Activated CD4-positive, alpha-beta T cell treated with anti-CD3 and anti-CD28 coated beads, Interleukin-2, amount 50 U/mL, for 1 hour (primary cell): ENCODE measurements at places on chromosomes 7 and 10.

DNA sequence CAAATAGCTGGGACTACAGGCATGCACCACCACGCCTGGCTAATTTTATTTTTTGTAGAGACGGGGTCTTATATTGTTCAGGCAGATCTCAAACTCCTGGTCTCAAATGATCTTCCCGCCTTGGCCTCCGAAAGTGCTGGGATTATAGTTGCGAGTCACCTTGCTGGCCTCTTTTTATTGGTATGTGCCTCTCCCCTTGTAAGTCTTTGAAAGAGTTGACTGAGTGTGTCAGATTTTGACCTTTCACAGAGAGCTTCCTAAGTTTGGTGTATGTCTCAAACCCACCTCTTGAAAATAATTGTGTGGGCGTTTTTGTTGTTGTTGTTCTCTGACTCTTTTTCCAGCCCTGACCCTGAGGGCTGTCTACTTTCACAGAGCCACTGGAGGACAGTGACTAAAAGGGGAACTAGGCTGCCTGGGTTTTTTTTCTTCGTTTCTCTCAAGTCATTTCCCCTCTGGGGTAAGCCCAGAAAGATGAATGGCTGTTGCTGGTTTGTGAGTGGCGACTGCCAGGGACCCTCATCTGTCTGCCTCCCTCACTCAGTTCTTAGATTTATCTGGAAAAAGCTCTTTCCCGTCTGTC lies 262.8 kb downstream of the ZEB1 start:
- no peak for DNase-seq

- DNase-seq: no peak
These were observed 354.2 kb downstream of the DNAJB6 start for GRCh38 chr7:157690833-157691585.

- DNase-seq: no peak
These were observed 26.7 kb upstream of the CROT start for GRCh38 chr7:87318741-87319140.

DNA sequence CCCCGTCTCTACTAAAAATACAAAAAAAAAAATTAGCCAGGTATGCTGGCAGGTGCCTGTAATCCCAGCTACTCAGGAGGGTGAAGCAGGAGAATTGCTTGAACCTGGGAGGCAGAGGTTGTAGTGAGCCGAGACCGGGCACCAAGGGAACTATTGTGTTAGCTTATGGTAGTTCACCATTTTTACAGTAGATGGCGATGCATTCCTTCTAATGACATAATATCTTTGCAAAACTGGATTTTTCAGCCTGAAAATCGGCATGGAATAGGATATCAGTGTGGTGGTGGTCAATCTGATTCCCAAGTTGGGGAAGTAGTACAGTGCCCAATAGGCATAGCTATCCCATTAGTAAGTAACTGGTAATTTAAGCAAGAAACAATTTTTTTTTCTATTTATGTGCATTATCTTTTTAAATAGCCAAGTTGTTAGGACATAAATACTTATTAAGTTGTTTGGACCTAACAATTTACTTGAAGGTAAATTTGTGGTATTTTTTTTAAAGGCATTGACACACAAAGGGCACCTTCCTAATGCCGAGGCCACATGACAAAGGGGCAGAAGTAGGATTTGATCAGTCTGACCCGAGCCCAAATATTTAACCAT lies 17.6 kb upstream of the IMPDH1 start:
- DNase-seq: no peak

- no peak for DNase-seq
These were observed 63.3 kb upstream of the GHITM start for GRCh38 chr10:84076047-84076388.

GRCh38 chr7:80439894-80440821 lies 71.7 kb downstream of the GNAT3 start:
- DNase-seq: no peak

GRCh38 chr10:76469675-76470074 lies 1038.3 kb downstream of the LRMDA start:
- DNase-seq: no peak

GRCh38 chr10:3396116-3396515 lies 223.5 kb upstream of the PITRM1 start:
- DNase-seq: no peak

DNA sequence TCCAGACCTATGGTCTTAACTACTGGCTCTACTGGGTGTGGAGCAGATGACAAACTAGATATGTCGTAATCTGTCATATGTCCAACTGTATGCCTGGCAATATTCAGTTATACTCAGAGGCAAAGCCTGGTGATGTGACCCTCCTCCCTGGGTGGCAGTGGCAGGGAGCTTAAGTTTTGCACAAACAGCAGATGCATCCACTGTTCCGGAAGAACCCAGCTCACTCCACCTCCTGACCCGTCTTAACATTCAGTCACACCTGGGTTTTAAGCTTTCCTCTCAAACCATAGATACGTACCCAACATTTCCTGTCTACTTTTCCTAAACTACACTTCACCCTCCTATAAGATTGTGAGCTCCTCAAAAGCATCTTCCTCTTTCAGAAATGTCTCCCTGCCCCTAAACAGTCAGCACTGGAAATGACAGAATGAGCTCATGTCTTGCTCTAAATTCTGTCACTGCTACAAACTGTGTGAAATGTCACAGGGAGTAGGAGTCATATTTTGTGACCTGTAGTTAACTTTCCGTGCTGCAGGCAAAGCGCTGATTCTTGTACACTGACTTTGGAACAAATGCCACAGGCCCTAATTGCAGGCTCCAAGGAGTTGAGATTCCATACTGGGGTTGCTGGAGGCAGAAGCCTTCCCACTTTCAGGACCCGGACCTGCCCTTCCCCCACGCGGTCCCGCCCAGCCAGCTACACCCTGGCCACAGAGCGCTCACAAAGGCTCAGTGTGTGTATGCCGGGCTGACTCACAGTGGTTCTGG lies 23.9 kb downstream of the SCD start:
- DNase-seq: peak; percentile 45

DNA sequence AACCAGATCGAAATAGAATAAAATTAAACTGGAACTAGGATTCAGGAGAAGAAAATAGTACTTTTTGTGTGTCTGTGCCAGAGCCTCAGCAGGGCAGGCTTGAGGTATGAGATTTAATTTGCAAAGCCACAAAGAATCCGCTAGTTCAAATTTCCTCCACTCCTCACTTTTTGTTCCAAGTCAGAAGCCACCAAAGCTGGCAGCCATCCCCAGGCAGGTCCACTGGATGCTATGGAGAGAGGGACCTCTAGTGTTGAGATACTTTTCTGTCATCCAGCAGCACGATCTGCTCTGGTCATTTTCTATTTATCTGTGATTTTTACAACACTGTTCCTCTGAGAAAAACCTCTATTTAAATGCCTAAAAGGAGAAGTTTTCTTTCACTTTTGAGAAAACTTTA lies 147.9 kb upstream of the FRMD4A start:
- no peak for DNase-seq

GRCh38 chr7:107122486-107122911 lies 46.3 kb upstream of the HBP1 start:
- DNase-seq: no peak

DNA sequence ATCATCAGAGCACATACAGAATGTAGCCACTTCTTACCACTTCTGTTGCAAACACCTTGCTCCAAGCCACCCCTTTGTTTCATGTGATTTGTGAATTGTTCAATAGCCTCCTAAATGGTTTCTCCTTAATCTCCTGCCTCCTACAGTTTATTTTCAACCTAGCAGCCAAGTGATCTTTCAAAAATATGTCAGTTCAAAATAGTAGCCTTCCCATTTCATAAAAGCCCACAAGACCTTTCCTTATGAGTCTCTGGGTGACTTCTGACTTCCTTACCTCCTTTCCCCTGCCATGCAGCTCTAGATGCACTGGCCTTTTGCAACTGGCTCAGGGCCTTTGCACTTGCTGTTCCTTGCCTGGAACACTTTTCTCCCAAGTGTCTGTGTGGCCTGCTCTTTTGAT lies 4.8 kb downstream of the MINDY4 start:
- no peak for DNase-seq

DNA sequence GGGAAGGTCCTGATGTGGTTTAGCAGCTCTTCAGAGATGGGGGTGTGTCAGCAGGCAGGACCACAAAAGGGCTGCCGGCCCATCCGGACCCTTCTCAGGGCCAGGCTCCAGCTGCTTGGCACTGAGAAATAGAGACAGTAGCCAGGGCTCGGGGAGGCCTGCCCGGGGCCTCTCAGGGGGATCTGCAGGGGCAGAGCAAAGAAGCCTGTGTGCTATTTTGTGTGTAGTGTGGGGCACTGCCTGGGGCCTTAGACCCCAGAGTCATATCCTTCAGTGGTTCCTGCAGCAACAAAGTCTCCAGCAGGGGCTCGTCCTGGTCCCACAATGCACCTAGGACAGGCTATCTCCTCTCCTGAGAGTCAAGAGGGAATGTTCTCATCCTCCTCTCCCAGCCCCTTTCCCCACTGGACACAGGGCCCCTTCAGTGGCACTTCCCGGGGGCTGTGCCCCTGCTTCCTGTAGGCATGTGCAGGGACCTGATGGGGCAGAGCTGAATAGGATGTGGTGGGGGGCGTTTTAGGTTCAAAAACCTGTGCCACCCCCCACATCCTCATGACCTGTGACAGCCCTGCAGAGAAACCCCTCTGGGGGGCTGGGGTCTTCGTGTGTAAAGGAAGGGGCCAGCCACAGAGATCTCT lies 159.5 kb upstream of the RHEB start:
- no peak for DNase-seq

- no peak for DNase-seq
These were observed 18.5 kb upstream of the C7orf33 start for GRCh38 chr7:148572067-148572522.
